ENCODE measurements at places on chromosomes 13 and 19.

GRCh38 chr13:22053053-22053452, 382.2 kb downstream of the FGF9 start:
- no peak for DNase-seq

DNA sequence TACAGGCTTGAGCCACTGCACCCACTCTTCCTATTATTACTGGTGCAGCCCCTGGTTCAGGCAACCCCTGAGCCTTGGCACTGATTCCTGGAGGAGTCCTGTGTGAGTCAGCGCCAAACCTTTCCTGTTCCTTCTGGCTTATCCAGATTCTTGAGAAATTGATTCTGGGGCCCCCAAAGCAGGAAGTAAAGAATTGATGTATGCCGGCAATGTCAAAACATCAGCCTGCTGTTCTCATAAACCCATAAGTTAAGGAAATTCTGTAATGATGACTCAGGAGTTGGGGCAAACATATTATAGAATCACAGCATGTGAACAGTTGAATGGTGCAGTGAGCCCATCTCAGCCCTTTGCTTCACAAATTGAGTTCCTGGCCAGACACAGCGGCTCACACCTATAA, 1.4 kb upstream of the OR7G3 start:
- no peak for DNase-seq

- no peak for DNase-seq
Measured at GRCh38 chr13:21529146-21529893, 70.2 kb upstream of the ZDHHC20 start.

DNA sequence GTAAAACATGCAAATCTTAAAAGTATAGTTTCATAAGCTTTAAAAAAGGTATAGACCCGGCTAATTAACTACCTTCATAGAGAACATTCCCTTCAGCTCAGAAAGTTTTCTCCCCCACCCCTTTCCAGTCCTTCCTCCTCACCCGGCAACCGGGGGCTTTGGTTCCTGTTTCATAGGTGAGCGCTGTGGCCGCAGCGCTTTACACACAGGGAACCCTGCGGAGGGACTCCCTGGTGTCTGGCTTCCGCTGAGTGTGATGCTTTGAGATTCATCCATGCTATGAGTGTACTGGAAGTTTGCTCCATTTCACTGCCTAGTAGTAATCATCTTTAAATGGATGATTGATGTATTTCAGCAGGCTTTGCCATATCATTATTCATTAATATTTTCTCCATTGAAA, 26.0 kb upstream of the PABPC3 start:
- DNase-seq = no peak

GRCh38 chr19:54154603-54155345, 4.7 kb downstream of the LENG1 start:
- DNase-seq = no peak

Measured in foreskin melanocyte (primary cell).